ENCODE measurements at places on chromosomes 4 and X.

GRCh38 chr4:182242787-182243186 lies 415 bp upstream of the TENM3 start:
- no peak for DNase-seq

GRCh38 chrX:138127314-138127713 lies 561.4 kb downstream of the ZIC3 start:
- no peak for DNase-seq

DNA sequence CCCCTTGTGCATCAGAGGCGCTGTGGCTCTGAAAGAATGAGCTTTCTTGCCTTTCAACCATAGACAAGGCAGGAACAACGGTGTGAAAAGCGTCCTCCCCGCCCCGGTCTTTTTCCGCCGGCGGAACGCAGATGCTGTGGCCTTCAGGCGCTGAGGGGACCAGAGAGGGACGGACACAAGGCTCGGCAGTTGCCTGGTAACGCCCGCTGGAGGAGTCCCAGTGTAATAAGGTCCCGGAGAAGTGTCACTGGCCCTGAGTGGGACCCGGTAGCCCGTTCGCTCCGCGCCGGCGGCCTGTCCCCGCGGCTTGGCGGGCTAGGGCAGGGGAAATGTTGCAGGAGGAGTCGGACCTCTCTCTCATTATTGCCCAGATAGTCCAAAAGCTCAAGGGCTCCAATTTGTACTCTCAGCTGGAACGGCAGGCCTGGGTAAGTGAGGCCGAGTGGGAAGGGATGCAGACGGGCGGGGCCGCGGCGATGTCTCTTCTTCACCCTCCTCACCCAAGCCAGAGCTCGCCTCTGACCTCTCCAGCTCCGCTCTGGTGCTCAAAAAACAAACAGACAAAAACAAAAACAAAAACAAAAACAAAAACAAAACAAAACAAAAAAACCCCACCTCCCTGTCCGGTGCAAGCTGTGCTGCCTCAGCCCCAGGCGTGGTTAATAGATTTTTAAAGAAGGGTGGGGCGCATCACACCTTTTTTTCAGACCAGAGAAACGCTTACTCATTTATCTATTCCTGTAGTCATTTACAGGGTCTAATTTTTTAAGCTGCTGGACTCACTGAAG lies at the start of gene TBC1D19:
Gene TBC1D19 (plus strand): TSS at position 220 of the 788 bp plus-strand sequence. CDS start 110 bp downstream, at position 330.
- peak; percentile 96 for DNase-seq

DNA sequence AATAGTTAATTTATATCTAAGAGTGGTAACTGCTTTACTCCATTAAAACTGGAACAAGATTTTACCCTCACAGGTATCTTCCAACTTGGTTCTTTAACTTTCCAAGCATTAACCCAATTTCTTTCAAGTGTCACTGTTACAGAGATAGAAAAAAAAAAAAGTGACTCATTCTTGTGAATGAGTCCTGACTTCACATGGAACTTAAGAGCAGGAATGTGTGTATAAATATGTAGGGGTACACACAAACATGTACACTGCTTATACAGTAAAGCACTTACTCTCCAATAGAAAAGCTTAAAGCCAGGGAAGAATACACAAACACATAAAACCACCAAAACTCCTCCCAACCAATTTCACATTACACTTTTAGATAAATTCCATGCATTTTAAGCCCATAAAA lies 38.8 kb downstream of the TAPT1 start:
- DNase-seq = no peak

- no peak for DNase-seq
Measured at GRCh38 chr4:2565533-2565932, 29.1 kb downstream of the FAM193A start.

DNA sequence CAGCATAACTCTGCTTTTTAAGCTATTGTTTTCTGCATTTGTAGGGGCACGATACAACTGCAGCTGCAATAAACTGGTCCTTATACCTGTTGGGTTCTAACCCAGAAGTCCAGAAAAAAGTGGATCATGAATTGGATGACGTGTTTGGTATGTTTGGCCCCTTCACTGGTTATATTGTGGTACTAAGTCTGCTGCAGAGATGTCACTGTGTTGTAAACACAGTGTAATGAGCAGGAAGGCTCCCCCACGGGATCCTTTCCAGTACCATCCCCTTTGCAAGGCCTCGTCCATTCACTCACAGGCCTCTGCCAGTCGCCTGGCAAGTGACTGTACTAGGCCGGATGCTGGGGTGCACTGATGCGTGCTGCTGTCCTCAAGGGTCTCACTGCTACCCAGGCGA lies 13.8 kb downstream of the CYP4V2 start:
- no peak for DNase-seq

GRCh38 chrX:39639871-39640270 lies 457.9 kb downstream of the BCOR start:
- DNase-seq = no peak

GRCh38 chr4:126414741-126415140 lies 1100.0 kb downstream of the FAT4 start:
- DNase-seq = no peak

DNA sequence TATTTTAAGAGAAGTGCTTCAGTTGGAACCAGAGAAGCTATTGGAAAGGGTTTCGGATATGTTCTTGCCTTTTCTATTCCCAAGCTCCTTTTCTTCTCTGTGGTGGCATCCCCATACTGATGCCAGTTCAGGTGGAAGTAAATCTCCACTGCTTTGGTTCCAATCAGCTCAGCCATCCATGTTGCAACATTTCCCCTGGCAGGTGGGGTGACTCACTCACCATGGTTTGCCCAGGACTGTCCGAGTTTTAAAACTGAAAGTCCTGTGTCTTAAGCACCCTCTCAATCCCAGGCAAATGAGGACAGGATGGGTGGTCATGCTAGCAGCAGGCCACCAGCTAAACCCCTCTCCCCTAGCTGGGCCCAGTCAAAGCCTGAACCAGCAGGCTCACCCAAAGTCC lies 15.1 kb downstream of the RAI2 start:
- DNase-seq = no peak

GRCh38 chrX:120244735-120245498 lies 5.7 kb upstream of the ZBTB33 start:
- peak; percentile 87 for DNase-seq

DNA sequence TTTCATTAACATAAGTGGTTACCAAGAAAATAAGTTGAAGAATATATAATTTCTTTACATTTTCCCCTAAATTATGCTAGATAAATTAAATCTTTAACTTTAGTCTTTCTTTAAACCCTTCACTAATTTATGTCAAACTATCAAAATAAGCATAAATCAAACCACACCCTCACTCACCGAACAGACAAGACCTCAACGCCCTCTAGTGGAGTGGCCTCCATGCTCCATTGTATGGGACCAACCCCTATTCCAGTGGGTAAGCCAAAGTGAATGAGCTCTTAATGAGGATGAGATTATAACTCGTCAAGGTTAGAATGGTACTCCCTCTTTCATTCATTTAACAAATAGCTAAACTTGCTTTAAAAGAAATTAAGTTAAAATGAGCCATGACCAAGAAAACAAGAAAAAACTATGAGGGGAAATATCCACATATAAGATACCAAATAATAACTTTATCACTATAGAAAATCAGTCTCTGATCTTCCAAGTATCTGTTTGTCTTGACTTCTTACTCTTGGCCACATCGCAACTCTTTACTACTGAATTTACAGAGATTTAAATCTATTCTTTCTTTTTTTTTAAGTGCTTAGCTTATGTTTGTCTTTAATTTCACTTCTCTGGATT lies 15.6 kb upstream of the BBS12 start:
- peak; percentile 73 for DNase-seq

DNA sequence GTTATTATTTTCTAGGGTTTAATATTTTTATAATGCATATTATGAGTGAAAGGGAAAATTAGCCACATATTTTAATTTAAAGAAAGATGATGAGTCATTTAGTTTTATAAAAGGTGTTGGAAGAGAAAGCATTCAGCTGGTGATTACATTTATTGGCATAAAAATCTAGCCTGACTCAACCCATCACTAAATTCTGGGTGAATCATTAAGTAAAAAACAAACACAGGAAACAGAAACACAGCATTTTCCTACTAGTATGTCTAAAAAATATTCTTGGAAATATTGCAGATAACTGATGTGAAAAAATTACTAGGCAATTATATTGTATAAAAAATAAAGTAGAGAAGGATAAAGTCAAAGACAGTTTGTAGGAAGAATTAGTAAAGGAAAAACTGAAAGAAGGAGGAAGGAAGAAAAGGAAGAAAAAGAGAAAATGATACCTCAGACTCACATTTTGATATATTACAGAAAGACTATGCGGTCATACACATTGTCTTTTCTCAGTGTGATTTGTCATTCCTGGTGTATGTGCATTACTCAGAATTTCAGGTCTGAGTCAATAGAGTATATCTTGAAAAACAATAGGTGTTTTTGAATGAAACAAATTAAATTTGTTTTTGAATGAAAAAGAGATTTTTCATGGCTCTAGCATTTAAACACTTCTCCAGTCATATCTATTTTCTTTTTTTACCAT lies 48.0 kb upstream of the SPOCK3 start:
- DNase-seq = no peak

GRCh38 chr4:125677665-125678307 lies 363.0 kb downstream of the FAT4 start:
- DNase-seq = peak; percentile 31

DNA sequence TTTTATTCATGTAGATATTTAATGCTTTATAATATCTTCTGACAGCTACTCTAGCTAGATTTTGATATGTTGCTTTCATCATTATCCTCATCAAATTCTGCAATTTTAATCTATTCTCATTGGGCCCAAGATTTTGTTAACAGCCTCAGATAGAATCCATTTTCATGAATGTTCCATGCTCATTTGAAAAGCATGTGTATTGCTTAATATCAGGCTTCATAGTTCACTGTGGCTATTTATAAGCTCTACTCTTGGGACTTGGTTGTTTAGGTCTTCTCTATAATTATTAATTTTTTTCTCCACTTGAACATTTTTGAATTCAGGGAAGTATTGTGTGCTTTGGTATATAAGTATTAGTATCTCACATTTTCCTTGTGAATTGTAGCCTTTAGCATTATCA lies 41.8 kb downstream of the RAB40A start:
- DNase-seq = no peak

- no peak for DNase-seq
Measured at GRCh38 chr4:78707793-78708192, 68.4 kb upstream of the BMP2K start.

DNA sequence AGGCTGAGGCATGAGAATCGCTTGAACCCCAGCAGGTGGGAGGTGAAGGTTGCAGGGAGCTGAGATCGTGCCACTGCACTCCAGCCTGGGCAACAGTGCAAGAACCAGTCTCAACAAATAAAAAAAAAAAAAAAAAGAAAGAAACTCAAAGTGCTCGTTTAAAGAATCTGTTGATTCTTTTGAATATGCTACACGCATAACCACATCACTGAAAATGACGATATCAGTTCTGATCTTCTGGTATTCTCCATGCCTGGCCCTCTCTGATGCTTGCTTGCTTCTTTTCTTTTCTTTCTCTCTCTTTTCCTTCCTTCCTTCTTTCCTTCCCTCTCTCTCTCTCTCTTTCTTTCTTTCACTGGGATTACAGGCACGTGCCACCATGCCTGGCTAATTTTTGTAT lies 7.3 kb downstream of the AVPR2 start:
- no peak for DNase-seq

Measured in eye (tissue), 1 donor.